ENCODE measurements at places on chromosomes 16 and 17.

- no peak for DNase-seq
Observed at GRCh38 chr16:986925-987582, 5.5 kb downstream of the SOX8 start.

DNA sequence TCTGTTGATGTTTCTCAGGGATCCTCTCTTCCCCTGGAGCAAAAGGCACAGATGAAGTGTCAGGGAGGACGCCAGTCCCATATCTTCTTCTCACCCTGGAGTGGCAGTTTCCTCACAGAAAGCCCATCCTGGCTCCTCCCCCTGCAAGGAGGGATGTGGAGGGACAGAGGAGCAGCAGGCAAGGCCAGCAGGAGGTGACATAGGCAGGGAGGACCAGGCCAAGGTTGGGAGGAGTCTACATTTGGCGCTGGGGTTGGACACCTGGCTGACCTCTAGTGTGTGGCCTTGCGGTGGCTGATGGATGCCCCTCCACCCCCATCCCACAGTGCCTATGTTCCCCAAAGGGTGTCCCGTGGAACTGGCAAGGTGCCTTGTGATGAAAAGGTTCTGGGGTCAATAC lies 125.4 kb downstream of the SEC14L1 start:
- DNase-seq: no peak

GRCh38 chr17:19915245-19915978 lies 47.7 kb upstream of the ULK2 start:
- DNase-seq: no peak

DNA sequence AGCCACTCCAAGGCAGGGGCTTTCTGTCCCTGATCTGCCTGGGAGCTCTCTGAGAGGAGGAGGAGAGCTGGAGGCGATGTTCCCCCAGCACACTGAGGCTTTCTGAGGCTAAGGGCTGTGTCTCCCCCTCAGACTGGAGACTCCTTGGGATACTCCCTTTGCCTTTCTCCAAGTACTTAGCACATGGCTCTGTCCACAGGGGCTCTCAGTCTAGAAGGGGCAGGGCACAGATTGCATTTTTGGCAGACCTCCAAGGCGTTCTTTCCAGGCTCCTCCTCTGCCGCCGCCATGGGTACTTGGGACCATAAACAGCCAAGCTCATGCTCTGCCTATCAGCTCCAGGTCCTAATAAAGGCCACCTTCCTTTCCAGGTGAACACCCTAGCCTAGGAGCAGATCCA lies 1.8 kb upstream of the GIP start:
- DNase-seq: no peak

- no peak for DNase-seq
Observed at GRCh38 chr16:81121474-81121990, 25.3 kb upstream of the GCSH start.

DNA sequence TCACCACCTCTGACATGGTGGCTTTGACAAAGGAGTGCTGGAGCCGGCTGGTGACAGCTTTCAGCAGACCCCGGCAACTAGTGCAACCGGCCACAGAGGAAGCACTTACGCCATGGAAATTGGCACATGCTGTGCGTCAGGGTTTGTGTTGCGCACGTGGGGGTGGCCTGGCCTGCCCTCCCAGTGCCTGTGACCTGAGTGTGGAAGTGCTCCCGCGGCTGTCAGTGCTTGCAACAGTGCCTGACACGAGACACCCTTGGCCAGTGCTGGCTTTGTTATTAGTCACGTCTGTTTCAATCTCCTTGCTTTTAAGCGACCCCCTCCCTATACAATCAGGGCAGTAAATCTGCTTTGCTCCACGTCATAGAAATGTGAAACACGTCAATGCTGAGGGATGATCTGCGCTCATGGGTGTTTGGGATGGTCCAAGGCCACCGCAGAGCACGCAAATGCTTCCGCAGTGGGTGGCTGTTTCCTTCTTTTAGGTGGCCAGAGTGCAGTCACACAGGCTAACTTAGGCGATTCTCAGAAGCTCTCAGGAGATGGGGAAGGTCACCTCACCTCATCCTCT lies 64.3 kb downstream of the PGS1 start:
- no peak for DNase-seq

- DNase-seq: peak; percentile 81
Observed at GRCh38 chr17:42548070-42548837, 4.5 kb upstream of the HSD17B1 start.

DNA sequence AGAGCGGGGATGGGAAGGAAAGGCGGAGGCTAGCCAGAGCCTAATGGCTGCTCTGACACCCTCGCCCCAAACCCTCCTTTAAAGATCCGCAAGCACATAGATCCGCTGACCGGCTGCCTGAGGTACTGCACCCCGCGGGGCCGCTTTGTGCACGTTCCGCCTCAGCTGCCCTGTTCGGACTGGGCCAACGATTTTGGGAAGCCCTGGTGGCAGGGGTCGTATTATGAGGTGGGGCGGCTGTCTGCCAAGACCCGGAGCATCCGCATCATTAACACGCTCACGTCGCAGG lies 663 bp downstream of the CYB5D1 start:
- no peak for DNase-seq

GRCh38 chr17:66073384-66073783 lies 118.5 kb downstream of the CEP112 start:
- DNase-seq: no peak

DNA sequence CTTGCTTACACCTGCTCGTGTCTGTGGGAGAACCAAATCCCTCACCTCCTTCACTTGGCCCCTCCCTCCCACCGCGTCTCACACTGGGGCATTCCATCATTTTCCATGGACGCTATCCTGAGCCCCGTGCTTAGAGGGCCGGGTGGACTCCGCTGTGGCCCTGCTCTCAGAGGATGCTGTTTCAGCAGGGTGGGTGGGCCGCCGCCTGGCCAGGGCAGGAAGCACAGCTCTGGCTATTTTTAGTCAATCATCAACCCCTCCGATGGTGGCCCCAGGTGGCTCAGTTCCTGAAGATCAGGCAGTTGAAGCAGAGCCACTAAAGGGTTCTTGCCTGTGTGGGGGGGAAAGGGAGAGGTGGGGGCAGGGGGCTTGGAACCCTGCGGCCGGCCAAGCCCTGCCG lies 230.3 kb downstream of the ENGASE start:
- DNase-seq: no peak

DNA sequence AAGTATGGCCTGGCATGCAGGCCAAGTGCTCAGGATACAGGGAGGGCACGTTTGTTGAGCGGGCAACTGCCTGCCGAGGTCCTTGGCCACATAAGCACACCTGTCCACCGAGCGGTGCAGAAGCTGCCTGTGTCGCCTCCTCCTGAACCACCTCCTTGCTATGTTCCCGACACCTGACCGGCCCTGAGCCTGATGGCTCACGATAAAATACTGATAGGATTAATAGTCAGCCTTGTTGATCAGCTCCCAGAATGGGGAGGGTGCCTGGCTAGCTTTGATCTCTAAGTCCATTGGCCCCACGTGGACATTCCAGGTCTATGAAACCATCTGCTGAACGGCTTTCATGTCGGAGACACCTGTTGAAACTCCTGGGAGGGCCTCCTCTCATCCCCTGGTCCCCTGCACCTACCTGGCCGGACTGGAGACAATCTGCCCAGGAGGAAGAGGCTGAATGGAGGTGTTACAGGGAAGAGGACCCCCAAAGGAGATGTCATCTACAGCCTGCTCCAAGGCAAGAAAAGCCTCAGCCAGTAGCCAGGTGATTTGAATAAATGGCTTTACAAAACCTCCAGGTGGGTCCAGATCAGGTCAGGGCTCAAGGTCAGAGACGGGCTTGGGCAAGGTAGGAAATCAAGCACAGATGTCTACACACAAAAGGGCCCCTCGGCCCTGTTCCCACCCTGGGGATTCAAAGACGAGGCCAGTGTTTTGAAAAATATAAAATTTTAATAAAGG lies 33.4 kb downstream of the AXIN2 start:
- DNase-seq: no peak

- peak; percentile 52 for DNase-seq
Observed at GRCh38 chr17:58531661-58532554, 17.5 kb upstream of the MTMR4 start.

DNA sequence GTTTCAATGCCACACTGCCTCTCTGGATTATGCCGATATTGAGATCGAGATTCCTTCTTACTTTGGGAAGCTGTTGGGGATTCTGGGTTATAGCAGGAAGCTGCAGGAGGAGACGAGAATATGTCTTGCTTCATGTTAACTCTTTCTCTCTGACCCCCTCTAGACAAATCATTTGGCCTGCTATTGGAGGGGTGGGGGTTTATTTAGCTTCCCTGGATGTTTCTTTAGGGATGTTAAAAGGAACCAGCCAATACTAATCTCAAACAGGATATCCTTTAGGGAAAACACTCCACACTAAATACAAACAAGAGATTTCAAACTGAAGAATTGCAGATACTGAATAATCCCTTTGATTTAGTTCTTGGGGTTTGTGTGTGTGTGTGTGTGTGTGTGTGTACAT lies 102.6 kb downstream of the TMEM100 start:
- DNase-seq: no peak

- DNase-seq: no peak
Observed at GRCh38 chr17:79579074-79579800, 31.6 kb downstream of the RBFOX3 start.

GRCh38 chr17:78361225-78361701 lies 1.4 kb upstream of the SOCS3 start:
- no peak for DNase-seq

DNA sequence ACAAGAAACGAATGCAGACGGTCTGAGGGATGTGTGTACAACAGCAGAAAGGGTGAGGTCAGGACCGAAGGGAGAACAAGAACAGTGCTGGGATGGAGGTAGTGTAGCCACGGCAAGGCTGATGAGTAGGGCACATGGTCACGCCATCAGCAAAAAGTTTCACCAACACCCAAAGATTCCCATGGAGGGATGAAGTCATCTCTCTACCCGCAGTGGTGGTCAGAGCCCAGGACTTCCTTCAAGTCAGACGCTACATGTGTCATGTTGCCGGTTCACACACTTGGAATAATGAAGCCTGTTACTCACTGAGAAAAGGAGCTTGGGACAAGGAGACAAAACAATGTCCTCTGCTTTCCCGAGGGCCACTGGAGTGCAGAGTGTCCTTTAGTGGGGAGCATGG lies 79.7 kb downstream of the SALL1 start:
- no peak for DNase-seq

GRCh38 chr17:29041571-29041970 lies 1.4 kb upstream of the PIPOX start:
- DNase-seq: no peak

DNA sequence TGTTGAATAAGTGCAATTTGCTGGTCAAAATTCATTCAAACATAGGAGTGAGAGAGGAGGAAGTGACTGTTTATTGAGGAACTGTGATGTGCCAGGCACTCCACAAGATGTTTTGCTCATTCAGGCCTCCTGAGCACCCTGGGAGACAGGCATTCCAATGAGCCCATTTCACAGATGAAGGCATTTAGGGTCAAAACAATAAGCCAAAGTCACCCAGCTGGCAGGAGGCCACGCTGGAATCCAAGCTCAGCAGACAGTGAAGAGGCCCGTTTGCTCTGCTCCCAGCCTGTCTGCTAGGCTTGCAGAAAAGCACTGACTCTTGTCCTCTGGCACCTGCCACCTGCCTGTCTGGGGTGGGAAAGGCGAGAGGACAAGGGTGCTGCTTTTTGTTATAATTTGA lies 10.1 kb upstream of the SLC25A39 start:
- DNase-seq: no peak

GRCh38 chr17:45246861-45247428 lies 14.9 kb downstream of the SPATA32 start:
- no peak for DNase-seq

- DNase-seq: no peak
Observed at GRCh38 chr17:19502517-19502916, 31.1 kb upstream of the SLC47A1 start.

GRCh38 chr16:72969146-72969545 lies 78.8 kb downstream of the ZFHX3 start:
- no peak for DNase-seq

GRCh38 chr17:83161298-83162034 lies 82.1 kb downstream of the METRNL start:
- DNase-seq: no peak

- DNase-seq: no peak
Observed at GRCh38 chr17:50657627-50658026, 22.9 kb downstream of the ABCC3 start.

DNA sequence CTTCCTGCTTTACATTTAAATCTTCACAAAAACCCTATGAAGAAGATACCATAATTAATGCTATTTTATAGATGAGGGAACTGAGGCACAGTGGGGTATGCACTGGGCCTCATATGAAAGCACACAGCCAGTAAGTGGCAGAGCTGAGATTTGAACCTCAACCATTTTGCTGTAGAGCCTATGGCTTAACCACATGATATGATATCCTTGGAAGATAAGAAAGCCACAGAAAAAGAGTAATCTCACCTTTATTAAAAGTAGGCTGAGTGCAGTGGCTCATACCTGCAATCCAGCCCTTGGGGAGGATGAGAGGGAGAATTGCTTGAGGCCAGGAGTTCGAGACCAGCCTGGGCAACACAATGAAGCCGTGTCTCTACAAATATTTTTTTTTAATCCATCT lies 15.0 kb upstream of the TOB1 start:
- DNase-seq: no peak

- peak; percentile 62 for DNase-seq
Observed at GRCh38 chr17:28763804-28764266, 20.0 kb downstream of the TRAF4 start.

GRCh38 chr17:41284043-41284442 lies 8.5 kb downstream of the KRTAP9-7 start:
- DNase-seq: no peak

DNA sequence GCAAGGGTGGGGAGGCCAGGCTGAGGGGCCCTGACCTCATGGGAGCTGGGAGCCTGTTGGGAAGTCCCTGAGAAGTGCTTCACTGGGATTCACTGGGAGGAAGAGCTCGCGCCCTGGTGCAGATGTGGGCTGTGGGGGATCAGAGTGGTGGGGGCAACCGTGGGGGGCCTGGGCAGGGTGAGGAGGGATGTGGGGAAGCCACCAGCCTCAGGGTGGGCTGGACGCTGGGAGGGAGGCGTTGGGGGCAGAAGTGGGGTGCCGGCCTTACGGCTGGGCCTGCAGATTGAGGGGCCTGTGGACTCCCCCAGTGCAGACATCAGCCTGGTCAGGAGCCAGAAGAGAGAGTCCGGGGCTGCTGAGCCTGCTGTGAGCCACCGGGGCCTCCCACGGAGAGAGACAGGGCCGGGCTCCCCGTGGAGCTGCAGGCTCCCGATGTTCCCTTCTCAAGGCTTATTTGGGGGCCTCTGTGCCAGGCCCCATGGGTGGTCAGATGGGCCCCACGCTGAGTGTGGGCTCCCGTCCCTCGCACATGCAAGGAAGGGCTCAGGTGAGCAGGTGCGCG lies 7.8 kb downstream of the DPEP1 start:
- DNase-seq: no peak

DNA sequence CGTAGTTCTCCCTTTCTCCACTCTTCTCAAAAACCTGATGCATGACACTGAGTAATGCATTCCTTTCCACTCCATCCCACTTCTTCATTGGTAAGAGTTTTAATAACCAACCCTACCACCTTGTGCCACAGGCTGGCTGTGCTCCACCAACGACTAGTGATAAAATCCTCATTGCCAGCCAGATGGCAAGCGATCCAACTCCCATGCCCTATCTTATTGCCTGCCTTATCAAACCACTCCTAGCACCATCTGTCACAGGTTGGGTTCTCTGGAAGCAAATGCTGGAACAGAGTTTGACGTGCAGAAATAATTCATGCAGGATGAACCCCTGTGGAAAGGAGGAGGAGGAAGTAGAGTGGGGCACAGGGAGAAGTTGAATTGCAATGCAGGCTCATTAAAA lies 99.5 kb downstream of the CHD9NB start:
- no peak for DNase-seq
